Psoas muscle (tissue), 8 donors: ENCODE measurements at places on chromosomes 6 and 20. TPM values are rescaled to one million over a fixed set of nuclear protein-coding genes. Genes with fewer than 3 reads are reported as not detected.

FLOT1 gene
- total RNA-seq, result 166 TPM

DNA sequence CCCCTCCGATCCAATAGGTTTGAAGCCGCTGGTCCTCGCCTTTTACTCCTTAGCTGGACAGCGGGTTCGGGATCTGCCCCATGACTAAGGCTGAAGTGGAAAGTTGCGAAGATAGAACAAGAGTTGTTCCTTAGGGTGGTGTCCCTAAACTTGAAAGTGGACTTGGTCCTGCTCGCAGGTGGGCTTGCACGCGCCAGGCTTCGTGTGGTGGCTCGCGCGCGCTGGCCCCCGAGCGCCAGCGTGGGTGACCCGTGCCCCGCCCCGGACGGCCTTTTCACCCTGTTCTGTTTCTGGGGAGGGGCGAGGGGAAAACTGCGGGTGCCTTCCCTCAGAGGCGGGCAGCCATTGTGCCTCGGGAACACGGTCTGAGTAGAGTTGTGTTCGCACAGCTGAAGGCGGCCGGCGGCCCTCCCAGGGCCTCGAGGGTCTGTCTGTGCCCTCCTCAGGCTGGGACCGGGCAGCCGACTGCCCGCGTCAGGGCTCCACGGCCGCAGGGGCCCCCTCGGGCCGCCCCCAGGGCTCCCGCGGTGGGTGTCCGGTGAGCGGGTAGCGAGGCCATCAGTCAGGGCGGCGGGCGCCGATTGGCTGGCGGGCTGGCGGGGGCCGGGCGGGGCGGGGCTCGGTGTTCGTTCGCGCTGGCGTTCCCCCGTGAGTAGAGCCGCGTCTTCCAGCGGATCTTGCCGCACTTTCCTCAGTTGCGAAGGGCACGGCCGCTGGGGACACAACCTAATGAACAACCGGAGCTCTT lies 33.0 kb downstream of the RREB1 start:
- H3K27ac ChIP-seq, result peak overlapping the region; percentile 99
- no peaks in the 10 kb centered on the region for H3K27me3 ChIP-seq
- H3K4me1 ChIP-seq, result peaks cover 73% of the 10 kb centered on the region

DNA sequence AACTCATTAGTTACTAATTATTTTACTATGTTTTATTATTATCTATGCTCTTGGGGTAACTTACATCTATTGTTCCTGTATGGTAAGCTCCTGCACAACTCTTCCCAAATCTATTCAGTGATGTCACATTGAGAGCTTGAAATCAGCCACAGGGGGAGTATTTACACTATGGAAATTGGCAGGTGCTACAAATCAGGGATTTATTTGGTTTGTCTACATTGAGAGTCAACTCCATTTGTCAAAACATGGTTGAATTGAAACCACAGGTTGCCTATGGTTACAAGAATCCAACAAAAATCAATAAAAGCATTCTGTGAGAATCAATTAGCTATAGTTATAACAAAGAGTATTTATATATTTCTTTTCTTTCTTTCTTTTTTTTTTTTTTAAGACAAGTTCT lies 3.9 kb upstream of the FITM2 start:
- no peak overlapping the region for H3K4me3 ChIP-seq
- H3K4me1 ChIP-seq, result peaks cover 4% of the 10 kb centered on the region
- no peak overlapping the region for H3K27ac ChIP-seq
- no peak for DNase-seq

- H3K36me3 ChIP-seq, result no peaks in the 10 kb centered on the region
- H3K4me3 ChIP-seq, result no peak overlapping the region
- peaks cover 2% of the 10 kb centered on the region for H3K4me1 ChIP-seq
- no peak overlapping the region for H3K27ac ChIP-seq
Observed at GRCh38 chr20:48697845-48698491, 129.8 kb downstream of the PREX1 start.

GRCh38 chr6:27128311-27129094 lies 119.0 kb upstream of the PRSS16 start:
- H3K27ac ChIP-seq, result no peak overlapping the region
- no peak overlapping the region for H3K4me3 ChIP-seq
- peaks cover 12% of the 10 kb centered on the region for H3K36me3 ChIP-seq

CAGE1 gene
- total RNA-seq, result not detected

ADGRG6 gene
- total RNA-seq, result 2.3 TPM

GRCh38 chr6:27836141-27836782 lies 75.9 kb downstream of the OR2B2 start:
- peak overlapping the region; percentile 91 for H3K27ac ChIP-seq
- peak overlapping the region; percentile 89 for H3K4me3 ChIP-seq

RWDD1 gene
- total RNA-seq, result 71.1 TPM

DNA sequence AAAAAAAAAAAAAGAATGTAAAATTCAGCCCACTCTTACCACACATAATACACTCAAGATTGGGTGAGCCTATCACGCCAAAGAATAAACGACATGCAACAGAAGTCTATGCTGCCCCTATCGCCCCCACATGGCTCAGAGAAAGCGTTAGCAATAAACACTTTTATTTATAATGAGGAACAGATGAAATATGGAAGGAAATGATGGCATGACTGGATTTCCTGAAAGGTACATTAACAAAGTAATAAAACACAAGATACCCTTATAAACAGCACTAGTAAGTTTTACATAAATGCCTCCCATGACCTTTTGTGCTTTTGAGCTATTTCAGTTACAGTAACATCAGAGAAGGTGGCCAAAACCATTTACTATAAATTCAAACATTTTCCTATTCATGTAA lies 71.4 kb upstream of the SCAF8 start:
- H3K4me1 ChIP-seq, result no peaks in the 10 kb centered on the region
- no peaks in the 10 kb centered on the region for H3K27me3 ChIP-seq
- no peak for DNase-seq

MEI4 gene
- not detected for total RNA-seq

GRCh38 chr6:40251637-40252300 lies 317.5 kb upstream of the MOCS1 start:
- H3K4me1 ChIP-seq, result no peaks in the 10 kb centered on the region
- no peak for DNase-seq
- H3K27ac ChIP-seq, result no peak overlapping the region
- no peaks in the 10 kb centered on the region for H3K27me3 ChIP-seq

- no peak overlapping the region for H3K4me3 ChIP-seq
- DNase-seq, result no peak
- peaks cover 30% of the 10 kb centered on the region for H3K4me1 ChIP-seq
- H3K27ac ChIP-seq, result no peak overlapping the region
- no peaks in the 10 kb centered on the region for H3K27me3 ChIP-seq
- peaks cover 3% of the 10 kb centered on the region for H3K36me3 ChIP-seq
Observed at GRCh38 chr6:155269765-155270164, 6.0 kb downstream of the CLDN20 start.

DNA sequence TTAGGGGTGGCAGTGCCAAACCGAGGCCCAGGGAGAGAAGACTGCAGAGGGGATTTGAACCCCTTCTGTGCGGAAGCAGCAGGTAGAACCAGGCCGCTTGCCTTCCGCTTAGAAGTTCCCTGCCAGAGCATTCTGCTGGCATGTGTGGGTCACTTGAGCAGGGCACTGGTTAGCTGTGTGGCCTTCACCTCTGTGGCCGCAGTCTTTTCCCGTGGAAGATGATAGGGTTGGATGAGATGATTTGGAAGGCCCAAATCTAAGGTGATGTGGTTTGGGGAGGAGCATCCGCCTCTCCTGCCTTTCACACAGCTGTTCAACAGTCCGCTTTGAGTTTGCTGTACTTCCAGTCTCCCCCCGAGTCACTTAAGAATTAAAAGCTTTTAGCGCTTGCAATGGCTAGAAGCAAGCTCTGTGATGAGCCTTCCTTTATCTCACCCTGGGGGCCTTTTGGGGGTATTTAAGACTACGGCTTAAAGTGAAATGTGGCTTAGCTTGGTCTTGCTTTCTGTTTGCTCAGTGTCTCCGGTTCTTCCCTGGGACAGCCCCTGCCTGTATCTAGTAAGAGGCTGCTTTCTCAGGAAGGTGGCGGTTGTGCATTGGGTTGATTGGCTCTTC lies 743 bp downstream of the CMTR1 start:
- DNase-seq, result no peak
- H3K4me1 ChIP-seq, result peaks cover 3% of the 10 kb centered on the region
- peaks cover 34% of the 10 kb centered on the region for H3K36me3 ChIP-seq
- no peaks in the 10 kb centered on the region for H3K27me3 ChIP-seq
- H3K27ac ChIP-seq, result peak overlapping the region; percentile 89

VPS16 gene
- total RNA-seq, result 25.3 TPM

DNA sequence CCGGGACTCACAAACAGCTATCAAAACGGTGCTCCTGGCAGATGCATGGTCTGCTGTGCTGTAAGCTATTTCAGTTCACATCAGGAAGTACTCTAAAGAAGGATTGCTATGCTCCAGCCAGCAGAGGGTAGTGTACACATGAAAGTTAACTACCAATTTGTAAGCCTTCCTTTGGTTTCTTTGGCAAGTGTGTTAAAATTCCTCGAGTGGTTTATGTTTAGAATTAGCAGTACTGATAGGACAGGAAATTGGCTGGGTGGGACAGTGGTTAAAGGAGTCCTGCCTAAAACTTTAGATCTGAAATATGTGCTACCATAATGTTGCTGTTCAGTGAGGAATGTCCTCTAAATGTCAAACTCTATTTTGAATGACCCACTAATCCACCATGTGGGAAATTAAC lies 47.4 kb downstream of the TRMT11 start:
- no peak for DNase-seq
- no peak overlapping the region for H3K27ac ChIP-seq
- H3K4me3 ChIP-seq, result no peak overlapping the region
- H3K36me3 ChIP-seq, result peaks cover 6% of the 10 kb centered on the region

DST gene
- total RNA-seq, result 330 TPM

DNA sequence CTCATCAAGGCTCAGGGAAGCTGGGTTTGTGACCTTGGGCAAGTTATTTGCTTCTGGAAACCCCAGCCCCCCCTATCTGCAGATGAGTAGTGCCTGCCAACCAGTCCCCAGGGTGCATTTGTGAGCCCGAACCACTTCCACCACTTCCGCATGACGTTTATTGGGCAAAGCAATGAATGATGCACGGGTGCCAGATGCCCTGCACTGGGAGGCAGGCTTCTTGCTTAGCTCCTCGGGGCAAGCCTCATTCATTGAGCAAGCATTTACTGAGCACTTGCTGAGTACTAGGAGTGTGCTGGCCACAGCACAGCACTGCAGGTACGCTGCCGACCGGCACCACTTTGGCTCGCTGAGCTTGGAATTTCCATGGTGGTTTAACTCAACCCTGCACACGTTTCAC lies 60.2 kb downstream of the GNAS-AS1 start:
- no peak overlapping the region for H3K4me3 ChIP-seq
- H3K36me3 ChIP-seq, result no peaks in the 10 kb centered on the region
- no peak for DNase-seq
- no peak overlapping the region for H3K27ac ChIP-seq
- peaks cover 2% of the 10 kb centered on the region for H3K27me3 ChIP-seq

GRCh38 chr20:32628960-32629530 lies 43.9 kb upstream of the NOL4L start:
- no peak for DNase-seq
- H3K4me3 ChIP-seq, result no peak overlapping the region
- H3K27ac ChIP-seq, result no peak overlapping the region

DNA sequence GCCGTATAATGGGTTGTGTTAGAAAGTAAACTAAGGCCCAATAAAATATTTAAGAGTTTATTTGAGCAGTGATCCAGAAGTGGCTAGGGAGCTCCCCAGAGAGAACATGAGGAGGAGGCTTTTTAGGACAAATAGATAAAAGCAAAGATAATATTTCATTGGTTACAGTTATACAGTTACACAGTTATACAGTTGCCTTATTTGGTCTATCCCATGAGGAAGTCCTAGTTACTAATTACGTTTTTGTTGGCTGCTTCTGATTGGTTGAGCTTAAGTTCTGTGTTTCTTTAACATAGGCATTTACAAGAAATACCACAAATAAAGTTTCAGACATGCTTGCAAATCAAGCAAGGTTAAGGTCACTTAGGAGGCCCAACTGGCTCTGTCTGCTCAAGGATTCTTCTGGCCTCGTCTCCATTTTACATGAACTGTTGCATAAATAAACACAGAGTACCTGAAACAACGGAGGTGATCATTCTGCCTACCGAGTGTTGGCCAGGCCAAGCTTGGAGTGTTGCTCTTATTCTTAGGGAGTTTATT lies 7.0 kb downstream of the UBD start:
- no peak for DNase-seq
- no peaks in the 10 kb centered on the region for H3K36me3 ChIP-seq
- peaks cover 3% of the 10 kb centered on the region for H3K27me3 ChIP-seq
- H3K27ac ChIP-seq, result no peak overlapping the region
- H3K4me3 ChIP-seq, result no peak overlapping the region

DNA sequence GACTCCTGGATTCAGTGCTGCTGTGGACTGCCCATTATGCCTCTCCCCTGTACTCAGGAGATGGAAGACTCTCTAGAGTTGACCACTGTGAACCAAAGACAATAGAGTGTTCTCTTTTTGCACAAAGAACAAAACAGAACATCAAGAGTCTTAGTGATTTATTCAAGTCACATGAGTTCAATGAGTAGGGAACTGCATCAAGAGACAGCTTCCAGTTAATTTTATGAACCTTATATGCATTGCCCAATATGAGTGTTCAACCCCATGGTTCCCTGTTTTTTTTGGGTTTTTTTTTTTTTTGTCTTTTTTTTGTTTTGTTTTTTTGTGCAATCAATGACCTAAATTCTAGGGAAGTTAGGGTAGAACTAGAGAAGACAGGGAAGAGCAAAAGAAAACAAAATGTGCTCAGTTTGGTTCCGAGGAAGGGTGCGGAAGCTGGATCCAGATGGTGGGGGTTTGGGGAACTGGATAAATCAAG lies 224.3 kb downstream of the MAFB start:
- H3K4me1 ChIP-seq, result no peaks in the 10 kb centered on the region
- no peaks in the 10 kb centered on the region for H3K36me3 ChIP-seq
- H3K4me3 ChIP-seq, result no peak overlapping the region

HSF2 gene
- 17.9 TPM for total RNA-seq

HIVEP2 gene
- 22.6 TPM for total RNA-seq

GRCh38 chr6:72466971-72467566 lies 154.8 kb upstream of the KCNQ5 start:
- no peaks in the 10 kb centered on the region for H3K36me3 ChIP-seq
- H3K27ac ChIP-seq, result no peak overlapping the region
- DNase-seq, result no peak

- peaks cover 33% of the 10 kb centered on the region for H3K27me3 ChIP-seq
- no peak overlapping the region for H3K4me3 ChIP-seq
- no peaks in the 10 kb centered on the region for H3K4me1 ChIP-seq
- no peak for DNase-seq
- no peak overlapping the region for H3K27ac ChIP-seq
Observed at GRCh38 chr6:37569743-37570481, 70.2 kb upstream of the CCDC167 start.

WASF1 gene
- 0.97 TPM for total RNA-seq

SGK2 gene
- total RNA-seq, result 0.13 TPM

MRPL18 gene
- total RNA-seq, result 61.3 TPM

- H3K4me3 ChIP-seq, result no peak overlapping the region
- H3K27me3 ChIP-seq, result peaks cover 5% of the 10 kb centered on the region
- H3K4me1 ChIP-seq, result no peaks in the 10 kb centered on the region
- DNase-seq, result no peak
Observed at GRCh38 chr20:21554376-21554890, 40.6 kb upstream of the NKX2-2 start.

DNA sequence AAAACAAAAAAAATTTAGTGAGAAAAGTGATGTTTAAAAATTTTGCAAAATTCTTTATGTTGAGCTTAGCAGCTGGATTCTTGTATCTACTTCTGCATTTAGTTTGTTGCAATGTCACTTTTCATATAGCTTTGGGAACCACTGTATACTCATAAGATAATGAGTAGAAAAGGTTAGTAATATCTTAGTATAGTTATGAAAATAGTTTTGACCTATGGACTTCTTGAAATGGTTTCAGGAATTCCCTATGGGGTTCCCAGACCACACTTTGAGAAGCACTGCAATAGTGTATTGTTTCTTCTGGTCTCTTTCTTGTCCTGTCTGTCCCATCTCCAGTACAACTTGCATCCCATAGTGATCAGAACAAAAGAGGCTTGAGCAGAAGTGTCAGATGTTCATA lies 29.4 kb downstream of the PPP1R16B start:
- no peak overlapping the region for H3K27ac ChIP-seq
- no peaks in the 10 kb centered on the region for H3K27me3 ChIP-seq
- H3K36me3 ChIP-seq, result no peaks in the 10 kb centered on the region
- H3K4me1 ChIP-seq, result no peaks in the 10 kb centered on the region
- no peak overlapping the region for H3K4me3 ChIP-seq

OVOL2 gene
- total RNA-seq, result not detected
